ENCODE measurements at places on chromosomes 3 and 15.

DNA sequence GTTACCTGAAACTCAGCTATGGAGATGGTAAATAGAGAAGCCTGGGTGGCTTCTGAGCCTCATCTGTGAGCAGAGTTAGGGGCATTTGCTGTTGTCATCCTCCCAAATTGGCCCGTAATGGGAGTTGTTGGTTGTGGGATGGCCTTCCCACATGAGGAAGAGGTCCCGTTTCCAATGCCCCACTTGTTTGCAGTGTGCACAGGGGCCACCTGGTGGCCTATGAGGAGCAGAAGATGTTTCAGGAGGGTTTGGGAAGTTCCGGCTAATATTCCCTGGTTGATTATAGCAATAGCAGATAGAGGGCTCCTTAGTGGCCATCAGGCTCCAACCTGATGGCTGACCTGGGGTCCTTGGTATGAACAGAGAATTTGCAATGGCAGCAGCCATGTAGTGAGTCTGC is 1546.5 kb downstream of the OTOL1 start:
- DNase-seq = no peak

DNA sequence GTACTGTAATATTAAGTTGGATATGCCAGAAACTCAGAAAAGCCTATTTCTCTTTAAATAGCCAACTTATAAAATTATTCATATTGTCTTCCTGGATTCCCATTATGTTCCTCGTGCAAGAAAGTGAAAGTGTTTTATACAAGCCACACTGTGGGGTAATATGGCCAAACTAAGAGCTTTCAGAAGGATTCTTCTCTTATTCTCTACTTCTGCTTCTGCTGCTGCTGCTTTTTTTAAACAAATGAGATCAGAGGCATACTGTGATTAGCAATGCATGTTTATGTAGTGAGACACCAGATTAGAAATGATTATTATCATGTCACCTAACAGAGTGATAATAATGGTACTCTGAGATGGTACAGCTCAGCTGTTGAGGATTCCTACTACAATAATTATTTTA is 1026.5 kb upstream of the CFAP20DC start:
- no peak for DNase-seq

DNA sequence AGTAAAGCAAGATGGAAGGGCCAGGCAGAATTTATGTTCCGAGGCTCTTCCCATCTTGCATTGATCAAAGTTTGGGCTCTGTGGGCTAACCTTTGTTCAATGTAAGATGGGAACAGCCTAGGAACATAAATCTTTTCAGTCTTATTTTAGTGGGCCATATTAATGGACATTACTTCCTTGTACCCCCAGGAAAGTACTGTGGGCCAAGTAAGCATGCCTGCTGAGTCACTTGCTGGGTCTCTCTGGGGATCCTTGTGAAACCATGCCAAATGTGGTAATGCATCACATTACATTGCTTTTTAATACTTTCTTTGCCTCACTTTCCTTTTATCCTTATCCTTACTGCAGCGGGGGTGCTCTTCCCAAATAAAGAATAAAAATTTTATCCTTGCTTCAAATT is 349.5 kb upstream of the POU1F1 start:
- DNase-seq = no peak

- DNase-seq = no peak
These were observed 43.4 kb downstream of the FAM174B start for GRCh38 chr15:92611995-92612745.

GRCh38 chr3:177525987-177526712 is 328.9 kb upstream of the TBL1XR1 start:
- DNase-seq = no peak
